Activated CD4-positive, alpha-beta T cell treated with anti-CD3 and anti-CD28 coated beads for 36 hours (primary cell): ENCODE measurements at places on chromosomes 2 and 18.

GRCh38 chr18:11899063-11899462 is 9.1 kb downstream of the MPPE1 start:
- no peak for DNase-seq

DNA sequence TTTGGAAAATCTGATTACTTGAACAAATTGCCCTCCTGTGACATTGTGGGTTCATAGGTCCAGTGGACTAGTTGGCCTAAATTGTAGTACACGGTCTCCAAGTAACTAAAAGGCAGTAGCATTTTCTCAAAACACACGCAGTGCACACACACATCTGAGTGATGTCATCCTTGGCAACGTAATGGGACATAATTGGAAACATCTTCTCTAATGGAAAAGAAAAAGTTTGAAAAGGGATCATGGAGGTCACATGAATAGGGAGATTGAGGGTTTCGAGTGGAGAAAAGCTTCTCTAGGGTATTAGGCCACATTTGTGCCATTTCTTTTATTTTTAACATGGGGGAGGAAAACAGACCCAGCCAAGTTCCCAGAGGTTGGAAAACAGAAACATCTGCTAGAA is 93.3 kb downstream of the MAP4K4 start:
- DNase-seq, result no peak

DNA sequence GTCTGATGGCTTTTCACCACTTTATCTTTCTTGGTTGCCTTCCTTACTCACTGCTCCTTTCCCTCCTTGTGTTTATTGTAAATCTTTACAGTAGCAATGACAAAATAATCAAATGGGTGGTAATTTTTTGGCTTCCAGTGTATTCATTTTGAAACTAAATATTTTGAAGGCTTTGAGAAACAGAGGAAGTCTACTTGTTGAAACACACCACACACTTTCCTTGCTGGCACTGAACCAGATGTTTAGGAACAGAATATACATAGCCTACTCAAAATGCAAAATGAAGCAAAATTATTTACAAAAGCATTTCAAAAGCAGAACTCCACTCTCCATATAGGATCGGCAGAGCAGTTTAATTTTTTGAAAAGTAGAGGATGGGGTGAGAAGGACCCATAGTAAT is 189.8 kb downstream of the LTBP1 start:
- no peak for DNase-seq

DNA sequence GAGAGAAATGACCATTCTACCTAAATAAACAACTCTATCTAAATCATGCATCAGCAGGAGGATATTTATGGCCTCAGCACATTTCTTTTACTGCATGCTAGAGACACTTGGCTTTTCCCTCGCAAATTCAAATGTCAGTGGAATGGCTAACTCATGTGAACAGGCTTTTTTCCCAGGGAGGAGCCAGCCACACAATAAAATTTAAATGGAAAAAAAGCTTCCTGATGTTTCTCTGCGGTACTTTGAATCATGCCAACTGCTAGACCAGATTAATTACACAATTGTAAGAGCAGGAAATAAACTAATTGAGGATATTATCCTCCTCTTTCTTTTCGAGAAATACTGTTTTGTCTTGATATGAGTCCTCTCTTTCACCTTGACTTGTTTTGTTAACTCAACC is 676.3 kb downstream of the IRS1 start:
- no peak for DNase-seq

DNA sequence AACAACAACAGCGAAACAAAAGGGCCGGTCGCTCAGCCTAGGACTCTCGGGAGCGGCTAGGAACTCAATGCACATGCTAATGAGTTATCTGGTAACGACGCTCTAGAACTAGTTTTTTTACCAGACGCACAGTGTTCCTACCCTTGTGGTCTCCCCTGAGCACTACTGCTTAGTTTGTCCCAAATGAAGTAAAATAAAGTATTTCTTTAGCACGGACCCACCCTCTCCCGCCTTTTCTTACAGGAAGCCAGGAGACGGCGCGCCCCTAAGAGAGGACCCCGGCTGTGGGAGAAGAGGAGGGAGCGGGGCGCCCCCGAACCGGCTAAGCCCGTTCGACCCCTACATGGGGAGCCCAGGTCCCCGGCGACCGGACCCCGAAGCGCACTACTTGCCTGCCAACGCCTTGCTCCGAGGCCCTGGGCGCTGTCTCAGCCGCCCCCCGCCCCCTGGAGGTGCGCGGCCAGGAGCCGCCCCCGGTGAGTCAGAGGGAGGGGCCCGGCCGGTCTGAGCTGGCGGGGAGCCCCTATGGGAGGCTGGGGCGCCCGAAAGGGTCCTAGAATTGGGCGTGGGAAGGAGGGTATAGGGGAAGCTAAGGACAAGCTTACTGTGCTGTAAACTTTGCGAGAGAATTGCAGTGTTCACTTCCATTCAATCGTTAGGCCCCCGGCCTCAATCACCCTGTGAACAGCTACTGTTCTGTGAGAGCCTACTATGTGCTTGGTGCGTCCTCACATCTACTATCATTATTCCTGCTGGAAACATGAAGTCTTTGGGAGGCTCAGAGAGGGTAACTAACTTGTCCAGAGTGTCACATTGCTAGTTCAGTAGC is 3.6 kb upstream of the CAPG start:
- DNase-seq, result peak; percentile 78

GRCh38 chr2:101277111-101277510 is 24.4 kb downstream of the CNOT11 start:
- no peak for DNase-seq

DNA sequence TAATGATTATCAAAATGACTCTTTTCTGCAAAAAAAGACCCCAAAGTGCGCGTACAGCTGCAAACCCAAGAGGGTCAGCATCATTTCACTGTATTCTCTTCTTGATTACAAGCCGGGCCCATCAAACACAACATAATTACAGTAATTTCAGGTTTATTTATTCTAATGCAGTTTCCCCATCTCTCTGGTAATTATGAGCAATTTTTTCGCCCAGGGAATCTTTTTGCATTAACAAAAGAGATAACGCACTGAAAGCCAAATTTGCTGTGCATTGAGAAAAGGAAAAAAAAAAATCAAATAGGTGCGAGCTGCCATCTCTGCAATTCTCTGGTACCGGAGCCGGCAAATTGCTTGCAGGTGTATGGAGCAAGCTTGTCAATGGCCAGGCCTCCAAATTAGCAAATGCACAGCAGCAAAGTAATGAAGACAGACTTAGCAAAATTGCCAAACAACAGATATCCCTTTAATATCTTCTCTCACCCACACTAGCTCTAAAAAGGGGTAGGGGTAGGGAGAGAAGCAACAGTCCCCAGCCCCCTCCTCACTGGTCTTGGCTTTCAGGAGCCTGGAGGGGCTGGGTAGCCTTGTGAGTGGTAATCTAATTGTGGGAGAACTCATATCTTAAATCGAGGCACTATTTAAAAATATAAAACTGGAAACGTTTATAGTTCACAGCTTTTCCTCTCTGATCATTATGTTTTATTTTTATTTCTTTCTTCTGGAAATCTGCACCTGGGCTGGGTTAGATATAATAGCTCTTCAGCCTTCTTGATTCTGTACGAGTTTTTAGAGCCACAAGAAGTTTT is 6.7 kb downstream of the DLX1 start:
- no peak for DNase-seq

DNA sequence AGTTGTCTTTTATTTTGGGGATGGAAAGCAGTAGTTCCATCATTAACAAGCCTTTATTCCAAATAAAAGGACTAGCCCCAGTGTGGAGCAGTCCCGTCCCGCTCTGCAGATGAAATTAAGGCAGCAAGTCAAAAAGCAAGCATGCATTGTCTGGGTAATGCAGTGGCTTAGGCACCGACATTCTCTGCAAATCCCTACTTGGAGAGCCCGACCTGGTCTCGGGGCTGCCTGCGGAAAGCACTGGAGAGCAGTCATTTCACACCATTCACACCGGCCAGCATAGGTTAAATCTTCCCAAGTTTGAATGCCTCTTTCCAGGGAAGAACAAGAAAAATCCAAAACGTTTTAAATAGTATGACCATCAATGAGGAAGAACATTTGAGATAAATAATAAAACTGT is 24.4 kb upstream of the RAB12 start:
- no peak for DNase-seq

GRCh38 chr18:4511166-4511565 is 56.1 kb upstream of the DLGAP1 start:
- no peak for DNase-seq

- DNase-seq, result no peak
Measured at GRCh38 chr2:241432824-241433448, 75.4 kb downstream of the STK25 start.

DNA sequence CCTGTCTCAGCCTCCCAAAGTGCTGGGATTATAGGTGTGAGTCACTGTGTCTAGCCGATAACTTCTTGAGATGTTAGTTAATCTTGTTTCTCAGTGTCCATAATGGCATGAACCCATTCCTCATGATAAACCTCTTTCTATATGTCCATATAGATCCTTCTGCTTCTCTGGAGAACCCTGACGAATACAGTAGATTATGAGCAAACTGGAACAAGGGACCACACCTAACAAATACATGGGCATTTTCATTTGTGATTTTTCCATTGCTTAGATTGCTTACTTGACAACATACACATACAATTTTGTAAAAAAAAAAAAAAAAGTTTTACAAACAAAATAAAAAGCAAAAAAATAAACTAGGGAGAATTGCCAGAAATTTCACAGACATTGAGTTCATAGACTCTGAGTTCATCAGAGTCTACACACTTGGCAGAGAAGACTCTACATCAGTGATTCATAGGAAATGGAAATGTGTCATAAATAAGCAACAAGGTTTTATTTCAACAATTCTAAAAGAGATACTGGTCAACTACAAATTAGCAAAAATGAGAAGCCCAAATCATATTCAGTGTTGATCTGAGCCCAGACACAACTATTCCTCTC is 96.7 kb downstream of the GALR1 start:
- no peak for DNase-seq

- no peak for DNase-seq
Measured at GRCh38 chr2:415986-416610, 128.2 kb upstream of the ALKAL2 start.

DNA sequence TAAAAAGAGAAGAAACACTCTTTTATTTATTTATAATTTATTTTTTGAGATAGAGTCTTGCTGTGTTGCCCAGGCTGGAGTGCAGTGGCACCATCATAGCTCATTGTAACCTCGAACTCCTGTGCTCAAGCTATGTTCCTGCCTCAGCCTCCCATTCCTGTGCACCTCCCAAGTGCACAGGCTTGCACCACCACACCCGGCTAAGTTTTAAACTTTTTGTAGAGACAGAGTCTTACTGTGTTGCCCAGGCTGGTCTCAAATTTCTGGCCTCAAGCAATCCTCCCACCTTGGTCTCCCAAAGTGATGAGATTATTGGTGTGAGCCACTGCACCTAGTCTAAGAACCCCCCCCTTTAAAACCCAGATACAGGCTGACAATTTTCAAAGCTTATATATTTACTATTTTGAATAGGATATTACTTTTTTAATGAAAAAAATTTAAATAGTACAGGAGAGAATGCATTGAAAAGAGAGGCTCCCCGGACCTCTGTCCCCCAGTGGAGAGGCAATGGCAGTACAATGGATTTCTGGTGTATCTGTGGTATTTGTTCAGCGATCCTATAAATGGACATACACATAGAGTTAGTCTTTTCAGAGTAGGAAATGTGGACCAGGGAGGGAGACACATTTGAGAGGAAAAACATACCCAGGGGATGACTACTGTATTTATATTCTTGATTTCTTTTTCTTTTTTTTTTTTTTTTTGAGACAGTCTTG is 48.1 kb upstream of the CNOT11 start:
- DNase-seq, result no peak

DNA sequence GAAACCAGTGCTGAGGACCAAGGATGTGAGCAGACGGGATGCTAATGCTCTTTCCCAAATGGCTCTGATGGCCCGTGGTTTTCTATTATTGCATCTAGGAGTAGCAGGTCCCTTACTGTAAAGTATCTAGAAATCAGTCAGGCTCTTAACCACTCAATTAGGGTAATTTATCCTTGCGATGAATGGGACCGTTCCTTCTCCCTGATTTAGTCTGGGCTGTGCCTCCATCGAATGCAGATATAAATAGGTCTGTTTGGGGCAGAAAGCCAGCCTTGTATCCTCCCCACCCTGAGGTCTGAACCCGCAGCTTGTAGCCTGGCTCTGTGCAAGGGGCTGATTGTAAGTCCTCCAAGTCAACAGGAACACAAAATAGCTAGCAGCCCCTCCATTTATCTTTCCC is 9.5 kb upstream of the SMARCAL1 start:
- no peak for DNase-seq

DNA sequence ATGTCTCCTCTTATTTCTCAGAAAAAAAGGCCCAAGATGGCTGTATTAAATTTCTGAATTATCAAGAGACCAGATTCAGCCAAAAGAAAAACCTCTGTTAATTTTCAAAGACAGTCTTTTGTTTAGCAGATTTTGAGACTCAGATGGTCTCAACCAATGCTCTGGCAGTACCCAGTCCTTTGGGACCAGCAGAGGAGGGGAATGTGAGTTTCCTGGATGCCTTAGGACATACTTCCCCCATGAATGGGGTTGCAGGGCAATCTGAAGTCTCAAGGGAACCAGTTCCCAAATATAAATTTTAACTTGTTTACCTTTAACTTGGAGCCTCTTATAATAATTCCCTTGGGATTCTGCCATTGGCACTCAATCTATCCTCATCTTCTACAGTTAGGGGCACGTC is 107.8 kb upstream of the ZNF521 start:
- no peak for DNase-seq

GRCh38 chr2:207328944-207329386 is 163.2 kb upstream of the KLF7 start:
- DNase-seq, result peak; percentile 18

- no peak for DNase-seq
Measured at GRCh38 chr2:71564790-71565189, 111.4 kb downstream of the DYSF start.

GRCh38 chr18:25729072-25729471 is 361.3 kb downstream of the SS18 start:
- no peak for DNase-seq

DNA sequence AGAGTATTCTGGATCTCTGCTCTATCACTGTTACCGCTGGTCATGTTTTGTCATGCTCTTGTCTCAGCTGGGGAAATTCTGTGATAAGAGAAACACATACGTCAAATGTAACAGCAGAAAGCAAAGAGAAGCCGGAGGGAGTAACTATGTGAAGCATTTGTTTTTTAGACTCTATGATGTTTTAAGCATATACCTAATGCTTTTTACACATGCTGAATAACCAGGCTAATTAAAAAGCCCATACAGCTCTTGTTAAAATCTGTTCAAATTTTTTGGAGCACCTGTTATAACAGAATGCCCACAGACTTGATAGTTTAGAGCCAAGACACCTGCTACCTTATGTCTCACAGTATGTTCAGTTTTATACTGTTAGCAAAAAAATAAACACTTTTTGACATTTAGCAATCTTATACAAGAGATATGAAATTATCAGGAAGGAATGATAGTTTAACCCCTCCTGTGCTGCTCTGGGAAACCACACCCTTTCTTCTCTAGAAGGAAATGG is 92.3 kb upstream of the TANK start:
- no peak for DNase-seq

- DNase-seq, result no peak
Measured at GRCh38 chr18:1357724-1358123, 453.1 kb downstream of the ADCYAP1 start.

GRCh38 chr2:28654663-28655320 is 96.8 kb upstream of the PPP1CB start:
- no peak for DNase-seq

GRCh38 chr18:79510046-79510685 is 114.4 kb downstream of the NFATC1 start:
- no peak for DNase-seq

GRCh38 chr2:144431392-144431783 is 88.5 kb downstream of the ZEB2 start:
- no peak for DNase-seq

GRCh38 chr18:46167971-46168370 is 63.8 kb downstream of the HAUS1 start:
- DNase-seq, result peak; percentile 36
